NCI-H1105 (cell line): ENCODE measurements at places on chromosomes 12 and 14.
A peak's percentile ranks its signal among the peaks of the same experiment; 100 is the strongest.

GRCh38 chr12:57236925-57237595 lies 7.5 kb downstream of the SHMT2 start:
- no peak for DNase-seq

DNA sequence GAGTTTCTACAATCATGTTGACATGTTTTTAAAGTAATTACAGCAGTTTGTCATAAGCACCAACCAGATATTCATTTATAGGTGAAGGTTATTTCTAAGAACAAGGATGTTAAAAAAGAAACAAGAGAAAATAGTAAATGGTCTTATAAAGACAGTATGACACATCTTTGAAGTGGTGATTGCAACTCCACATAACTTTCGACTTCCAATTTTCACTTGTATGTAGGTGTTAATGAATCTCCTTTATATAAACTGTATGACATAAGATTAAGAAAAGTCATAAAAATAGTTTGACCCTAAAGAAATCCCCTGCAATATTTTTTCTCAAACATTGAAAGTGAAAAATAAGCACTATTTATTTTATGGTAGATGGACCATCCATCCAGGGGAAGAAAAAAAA lies 144.8 kb upstream of the PTPRQ start:
- DNase-seq, result no peak

DNA sequence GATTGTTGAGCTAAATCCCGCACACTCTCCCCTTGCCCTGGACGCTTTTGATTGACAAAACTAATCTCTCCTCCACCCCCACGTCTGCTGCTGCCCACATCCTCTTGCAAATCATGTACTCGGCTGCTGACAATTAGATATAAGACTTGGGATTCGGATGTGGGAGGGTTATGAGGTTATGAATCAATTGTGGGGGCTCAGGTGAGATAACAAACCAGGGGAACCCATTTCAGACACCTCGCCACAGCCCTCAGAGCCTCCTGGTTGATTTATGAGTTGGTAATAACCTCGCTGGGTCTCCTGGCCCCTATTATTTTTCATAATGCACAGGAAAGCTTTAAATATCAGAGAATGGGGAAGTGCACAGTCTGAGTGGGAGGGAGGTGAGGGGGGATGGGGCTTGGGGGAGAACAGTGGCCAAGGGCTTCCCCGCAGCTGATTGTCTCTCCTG lies 449.9 kb downstream of the DPF3 start:
- no peak for DNase-seq

- no peak for DNase-seq
These were observed 11.3 kb downstream of the NOS1 start for GRCh38 chr12:117350140-117350539.

DNA sequence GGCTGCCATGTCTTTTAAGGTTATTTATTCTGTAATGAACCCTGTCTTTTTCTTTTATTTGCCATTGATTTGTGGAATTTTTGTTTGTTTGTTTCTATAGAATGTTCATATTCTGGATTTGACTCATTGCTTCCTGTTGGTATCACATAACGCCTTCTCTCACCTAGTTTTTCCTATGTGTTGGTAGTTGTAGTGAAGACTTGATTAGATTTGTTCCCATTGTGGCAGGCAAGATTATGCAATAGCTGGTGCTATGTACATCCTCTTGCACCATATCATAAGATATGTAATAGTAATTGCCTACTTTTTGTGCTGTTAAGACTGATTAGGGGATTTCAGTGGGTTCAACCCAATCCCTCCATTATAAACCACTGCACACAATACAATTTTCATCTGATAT lies 3.9 kb upstream of the KRT6B start:
- DNase-seq, result no peak

- DNase-seq, result no peak
These were observed 123.0 kb downstream of the PLXNC1 start for GRCh38 chr12:94271351-94271750.

GRCh38 chr12:575948-576614 lies 87.2 kb downstream of the NINJ2 start:
- DNase-seq, result peak; percentile 72

GRCh38 chr12:88893801-88894200 lies 313.5 kb upstream of the KITLG start:
- no peak for DNase-seq

- no peak for DNase-seq
These were observed 7.5 kb upstream of the CISTR start for GRCh38 chr12:53759261-53759660.

GRCh38 chr12:131258398-131258797 lies 304.7 kb downstream of the ADGRD1 start:
- no peak for DNase-seq

DNA sequence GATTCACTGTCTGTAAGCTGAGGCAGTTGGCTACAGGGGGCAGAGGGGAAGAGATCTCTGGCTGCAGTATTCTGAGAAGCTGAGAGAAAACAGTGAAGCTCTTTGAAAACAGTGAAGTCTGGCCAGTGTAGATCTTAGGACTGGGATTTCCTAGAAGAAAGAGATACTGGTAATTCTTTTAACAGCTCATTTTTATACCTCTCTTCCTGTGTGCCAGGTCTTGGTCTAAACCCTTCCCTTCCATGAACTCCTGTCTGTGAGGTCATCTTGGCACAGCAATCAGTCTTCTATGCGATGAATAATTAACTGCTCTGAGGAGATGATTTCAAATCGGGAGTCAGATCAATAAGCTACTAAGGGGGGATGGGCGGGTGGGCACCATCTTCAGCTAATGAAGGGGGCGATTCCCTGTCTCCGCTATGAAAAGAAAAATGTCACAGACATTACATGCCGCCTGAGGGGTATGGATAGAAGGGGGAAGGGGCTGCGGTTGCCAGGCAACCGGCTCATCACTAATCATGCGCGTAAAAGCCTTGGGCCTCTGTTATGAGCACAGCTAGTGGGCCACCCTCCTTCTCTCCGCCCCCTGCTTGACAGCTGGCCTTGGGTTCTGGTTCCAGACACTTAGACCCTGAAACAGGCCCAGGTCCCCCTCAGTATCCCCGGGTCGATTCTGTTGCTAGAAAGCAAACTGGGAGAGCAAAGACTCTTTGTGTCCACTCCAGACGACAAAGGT lies 75.3 kb upstream of the CEP83 start:
- no peak for DNase-seq

DNA sequence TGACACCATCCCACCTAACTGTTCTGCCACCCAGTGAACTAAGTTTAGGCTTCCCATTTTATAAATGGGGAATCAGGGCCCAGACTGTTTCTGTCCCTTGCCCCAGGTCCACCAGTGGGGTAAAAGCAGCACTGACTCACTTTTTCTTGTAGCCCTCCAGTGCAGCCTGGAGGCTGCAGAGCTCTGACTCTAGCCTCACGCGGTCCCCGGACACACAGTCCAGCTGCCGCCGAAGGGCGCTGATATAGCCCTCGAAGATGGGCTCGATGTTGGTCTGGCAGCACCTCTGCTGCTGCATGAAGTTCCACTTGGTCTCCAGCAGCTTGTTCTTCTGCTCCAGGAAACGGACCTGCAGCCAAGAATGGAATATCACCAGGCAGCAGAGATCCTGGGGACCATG lies 2.6 kb downstream of the KRT82 start:
- DNase-seq, result no peak

DNA sequence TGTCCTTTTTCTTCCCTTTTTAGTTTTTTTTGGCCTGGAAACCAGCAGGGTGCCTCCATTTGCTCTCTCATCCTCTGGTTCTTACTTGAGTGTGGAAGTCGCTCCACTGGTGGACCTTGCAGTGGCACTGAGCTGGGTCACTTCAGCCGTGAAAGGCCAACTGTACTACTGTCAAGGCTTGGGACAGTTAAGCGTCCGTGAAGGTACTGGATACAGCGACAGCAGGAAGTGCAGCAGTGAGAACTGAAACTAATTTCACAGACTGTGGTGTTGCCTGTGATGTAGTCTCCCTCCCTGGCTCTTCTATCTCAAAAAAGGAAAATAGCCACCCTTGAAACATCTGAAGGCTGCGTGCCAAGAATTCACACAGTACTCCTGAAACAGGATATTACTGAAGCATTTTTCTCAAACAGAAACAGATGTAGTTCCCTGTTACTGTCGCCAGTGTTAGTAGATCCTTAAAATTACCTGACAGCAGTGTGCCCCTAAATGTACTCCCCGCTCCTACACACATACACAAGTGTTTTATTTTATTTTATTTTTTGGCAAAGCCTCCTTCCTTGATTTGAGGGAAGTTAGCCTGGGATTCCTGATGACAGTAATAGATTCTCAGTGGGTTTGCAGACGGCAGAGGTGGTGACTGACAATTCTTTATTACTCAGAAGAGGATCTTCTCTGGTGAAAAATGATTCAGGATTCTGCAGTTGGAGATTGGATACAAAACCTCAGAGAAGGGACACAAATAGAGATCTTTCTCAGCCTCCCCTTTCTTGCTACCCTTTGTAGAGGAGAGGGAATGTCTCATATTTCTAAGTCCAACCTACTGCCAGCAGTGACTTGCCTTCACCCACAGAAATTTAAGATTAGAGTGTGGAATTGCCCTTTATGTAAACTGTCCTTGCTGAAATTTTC lies 4.4 kb downstream of the SUSD6 start:
- peak; percentile 52 for DNase-seq

DNA sequence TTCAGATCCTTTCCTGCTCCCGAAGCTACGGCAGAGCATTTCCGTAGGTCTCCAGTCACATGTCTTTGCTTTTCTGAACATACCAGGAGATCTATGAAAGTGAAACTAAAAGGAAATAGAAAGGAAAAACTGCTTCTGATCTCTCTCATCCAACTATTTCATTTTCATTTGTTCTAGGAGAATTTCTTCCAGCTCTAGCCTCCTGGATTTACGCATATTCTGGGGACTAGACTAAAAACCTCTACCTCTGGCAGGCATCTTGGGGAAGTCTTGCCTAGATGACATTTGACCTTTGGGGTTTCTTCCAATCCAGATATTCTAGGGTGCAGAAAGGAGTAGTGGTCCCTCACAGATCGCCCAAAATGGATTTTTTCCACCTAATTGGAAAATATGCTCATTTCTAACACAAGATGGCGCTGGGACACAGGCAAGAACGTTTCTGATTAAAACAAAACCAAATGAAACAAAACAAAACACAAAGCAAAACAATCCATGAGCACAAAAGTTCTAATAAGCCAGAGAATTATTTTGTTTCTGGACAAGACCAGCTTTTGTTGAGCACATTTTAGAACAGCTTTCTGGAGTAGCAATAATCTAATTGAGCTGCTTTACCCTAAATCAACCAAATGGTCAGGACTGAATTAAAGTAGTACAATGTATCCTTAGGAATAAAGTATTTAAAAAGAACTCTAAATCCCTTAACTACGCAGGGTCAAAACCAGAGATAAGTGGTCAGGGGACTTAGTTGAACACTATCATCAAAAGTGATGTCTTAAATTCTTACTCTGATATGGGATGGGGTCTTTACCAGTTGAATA lies 12.3 kb upstream of the PARP11 start:
- DNase-seq, result peak; percentile 40

DNA sequence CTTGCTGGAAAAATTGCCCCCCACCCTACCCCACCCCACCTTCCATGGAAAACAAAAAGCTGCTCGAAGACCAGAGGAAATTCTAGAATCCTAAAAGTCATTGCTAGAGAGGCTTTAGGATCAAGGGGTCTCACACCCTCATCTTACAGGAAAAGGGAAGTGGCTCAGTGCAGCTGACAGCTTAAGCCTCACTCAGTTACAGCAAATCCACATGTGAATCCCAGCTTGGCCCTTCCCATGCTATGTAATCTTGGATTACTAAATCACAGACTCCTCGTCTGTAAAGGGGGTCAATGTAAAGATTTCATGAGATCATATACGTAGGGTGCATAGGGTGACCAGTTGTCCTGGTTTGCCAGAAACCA lies 25.9 kb downstream of the CMKLR1 start:
- DNase-seq, result no peak

DNA sequence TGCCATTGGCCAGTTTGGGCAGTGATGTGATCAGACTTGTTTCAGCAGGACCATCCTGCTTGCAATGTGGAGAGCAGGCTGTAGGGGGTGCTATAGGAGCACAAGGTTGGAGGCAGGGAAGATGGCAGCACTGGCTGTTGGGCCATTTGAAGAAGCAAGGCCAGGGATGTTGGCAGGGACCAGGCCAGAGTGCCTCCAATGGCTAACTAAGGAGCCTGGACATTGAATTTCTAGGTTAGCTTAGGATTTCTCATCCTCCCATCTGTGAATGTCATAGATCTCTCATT lies 23.5 kb downstream of the FGF23 start:
- peak; percentile 33 for DNase-seq

DNA sequence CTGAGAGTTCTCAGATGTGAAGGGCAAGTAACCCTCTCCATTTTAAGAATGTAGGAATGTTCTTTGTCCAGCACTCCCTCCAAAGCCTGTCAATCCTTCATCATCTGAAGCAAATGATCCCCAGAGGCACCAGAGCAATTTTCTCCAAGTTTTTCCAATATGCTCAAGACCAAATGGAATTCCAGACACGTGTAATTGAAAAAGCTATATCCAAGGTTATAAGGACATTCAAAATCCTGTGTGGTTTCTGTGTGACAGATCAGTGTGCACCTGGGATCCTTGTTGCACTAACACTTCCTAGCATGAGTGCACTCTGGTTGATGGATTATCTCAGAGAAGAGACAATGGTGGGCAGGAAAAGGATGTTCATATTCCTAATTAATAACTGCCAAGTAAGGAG lies 65.6 kb upstream of the OVCH1 start:
- DNase-seq, result no peak

- DNase-seq, result no peak
These were observed 126.7 kb upstream of the PARP11 start for GRCh38 chr12:3999904-4000303.

- no peak for DNase-seq
These were observed 51.9 kb downstream of the CPSF2 start for GRCh38 chr14:92173668-92174067.

DNA sequence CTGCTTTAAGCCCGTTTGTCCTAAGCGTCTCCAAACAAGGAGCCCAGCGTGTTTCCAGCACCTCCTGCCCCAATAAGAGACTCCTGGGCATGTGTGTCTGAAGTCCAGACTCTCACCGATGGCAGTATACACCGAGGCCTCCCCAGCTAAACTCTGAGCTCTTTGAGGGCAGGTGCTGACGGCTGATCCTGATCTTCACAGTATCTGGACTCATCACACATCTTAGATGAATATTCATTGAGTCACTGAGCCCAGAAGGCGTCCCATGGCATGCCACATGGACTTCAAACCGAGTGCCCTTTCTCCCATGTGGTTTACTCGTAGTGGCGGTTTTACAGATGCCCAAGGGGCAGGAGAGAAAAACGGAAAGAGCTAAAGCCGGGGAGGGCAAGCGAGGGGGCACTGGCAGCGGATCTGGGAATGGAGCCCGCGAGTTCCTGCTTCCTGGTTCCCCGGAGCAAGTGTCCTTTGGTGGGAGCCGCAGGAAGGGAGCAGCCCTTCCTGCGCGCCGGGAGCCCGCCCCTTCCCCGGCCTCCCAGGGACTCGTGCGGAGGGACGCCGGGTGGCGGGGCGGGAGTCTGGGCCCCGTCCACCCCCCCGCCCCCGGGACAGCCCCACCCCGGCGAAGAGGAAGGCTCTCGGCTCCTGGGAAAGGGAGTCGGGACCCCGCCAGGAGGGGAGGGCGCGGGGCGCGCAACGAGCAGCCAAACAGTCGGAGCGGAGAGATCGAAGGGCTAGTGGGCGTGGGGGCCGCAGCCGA lies 585 bp upstream of the TEAD4 start:
- DNase-seq, result peak; percentile 28
